ENCODE measurements at places on chromosomes 4 and X.

GRCh38 chrX:77788050-77788449 lies 2.0 kb upstream of the ATRX start:
- DNase-seq: no peak

DNA sequence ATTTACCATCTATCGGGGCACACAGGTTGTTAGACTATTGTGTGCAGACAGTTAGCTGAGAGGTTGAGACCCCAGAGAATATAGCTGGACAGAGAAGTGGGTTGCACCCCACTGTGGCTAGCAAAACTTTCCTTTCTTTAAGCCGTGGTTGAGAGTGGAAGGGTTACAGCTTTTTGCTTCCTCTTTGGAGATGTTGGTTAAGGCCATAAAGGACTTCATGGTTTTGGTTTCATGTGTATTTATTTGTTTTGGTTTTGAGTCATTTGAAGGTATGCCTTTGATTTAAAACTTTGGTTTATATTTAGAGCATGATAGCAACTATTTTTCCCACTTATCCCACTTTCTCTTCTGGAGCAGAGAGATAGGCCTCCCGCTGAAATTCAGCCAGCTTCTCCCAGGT lies 274.3 kb upstream of the IL1RAPL1 start:
- no peak for DNase-seq

- no peak for DNase-seq
Observed at GRCh38 chrX:100895365-100896075, 21.4 kb upstream of the NOX1 start.

DNA sequence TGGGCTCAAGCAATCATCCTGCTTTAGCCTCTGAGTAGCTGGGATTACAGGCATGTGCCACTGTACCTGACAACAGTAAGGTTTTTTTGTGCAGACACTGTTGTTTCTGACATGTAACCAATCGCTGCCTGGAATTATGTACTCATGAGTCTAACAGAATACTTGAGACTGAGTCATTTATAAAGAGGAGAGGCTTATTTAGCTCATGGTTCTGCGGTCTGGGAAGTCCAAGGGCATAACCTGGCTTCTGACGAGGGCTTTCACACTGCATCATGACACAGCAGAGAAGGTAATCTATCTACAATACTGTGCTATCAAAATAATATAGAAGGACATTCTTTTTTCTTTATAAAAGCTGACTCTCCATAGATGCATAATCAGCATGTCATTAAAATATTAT lies 115.5 kb upstream of the STOX2 start:
- DNase-seq: no peak

DNA sequence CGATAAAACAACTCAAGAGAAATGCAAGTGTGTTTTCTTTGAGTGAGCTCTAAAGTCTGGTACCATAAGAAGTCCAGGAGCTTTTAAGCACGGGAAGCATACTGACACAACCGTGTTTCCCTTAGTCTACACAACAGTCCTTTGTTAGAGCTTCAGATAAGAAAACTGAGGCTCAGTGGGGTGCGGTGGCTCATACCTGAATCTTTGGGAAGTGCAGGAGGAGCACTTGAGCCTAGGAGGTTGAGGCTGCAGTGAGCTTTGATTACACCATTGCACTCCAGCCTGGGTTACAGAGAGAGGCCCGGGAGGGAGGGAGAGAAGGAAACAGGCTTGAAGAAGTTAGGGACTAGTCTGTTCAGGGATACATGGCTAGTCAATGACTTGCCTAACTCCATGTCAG lies 21.9 kb downstream of the LEF1 start:
- no peak for DNase-seq

GRCh38 chr4:188414441-188414840 lies 275.2 kb downstream of the TRIML1 start:
- DNase-seq: no peak

DNA sequence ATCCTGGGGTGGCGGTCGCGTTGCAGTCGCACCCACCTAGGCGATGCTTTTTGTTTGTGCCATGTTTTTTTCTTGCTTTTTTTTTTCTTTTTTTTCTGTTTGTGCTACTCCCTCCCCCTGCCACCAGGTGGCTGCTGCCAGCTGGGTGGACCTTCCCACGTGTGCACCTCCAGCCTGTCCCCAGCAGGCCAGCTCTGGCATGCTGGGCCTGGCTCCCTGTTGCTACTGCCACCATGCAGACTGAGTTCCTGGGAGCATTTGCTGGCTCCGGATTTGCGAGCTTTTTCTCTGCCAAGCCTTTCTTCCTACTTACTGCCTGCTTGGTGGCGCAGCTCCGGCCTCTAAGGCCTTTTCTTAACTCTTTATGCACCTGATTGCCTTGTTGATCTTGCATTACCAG lies 161.2 kb upstream of the WDFY3 start:
- no peak for DNase-seq

- DNase-seq: no peak
Observed at GRCh38 chrX:26653050-26653449, 437.1 kb downstream of the MAGEB5 start.

DNA sequence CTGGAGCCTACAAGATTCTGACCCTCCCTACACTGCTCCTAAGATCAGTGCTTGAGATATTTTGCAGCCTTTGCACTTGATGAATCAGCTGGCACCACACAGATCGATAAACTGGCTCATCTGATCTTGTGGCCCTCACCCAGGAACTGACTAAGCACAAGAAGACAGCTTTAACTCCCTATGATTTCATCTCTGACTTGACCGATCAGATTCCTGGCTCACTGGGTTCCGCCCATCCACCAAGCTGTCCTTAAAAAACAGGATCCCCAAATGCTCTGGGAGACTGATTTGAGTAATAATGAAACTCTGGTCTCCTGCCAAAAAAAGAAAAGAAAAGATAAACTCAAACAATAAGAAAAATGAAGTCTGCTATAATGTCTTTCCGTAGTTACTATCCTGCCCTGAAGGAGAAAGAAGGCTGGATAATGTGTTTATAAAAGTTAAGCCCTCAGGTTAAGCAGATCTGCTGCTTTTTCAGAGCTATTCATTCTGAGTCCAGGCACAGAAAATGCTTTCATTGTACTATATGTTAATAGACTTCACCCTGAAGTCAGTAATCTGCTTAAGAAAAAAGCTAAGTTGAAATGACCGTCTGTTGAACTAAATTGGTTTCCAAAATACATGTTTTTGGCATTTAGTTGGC lies 795.2 kb downstream of the TRIML1 start:
- no peak for DNase-seq

DNA sequence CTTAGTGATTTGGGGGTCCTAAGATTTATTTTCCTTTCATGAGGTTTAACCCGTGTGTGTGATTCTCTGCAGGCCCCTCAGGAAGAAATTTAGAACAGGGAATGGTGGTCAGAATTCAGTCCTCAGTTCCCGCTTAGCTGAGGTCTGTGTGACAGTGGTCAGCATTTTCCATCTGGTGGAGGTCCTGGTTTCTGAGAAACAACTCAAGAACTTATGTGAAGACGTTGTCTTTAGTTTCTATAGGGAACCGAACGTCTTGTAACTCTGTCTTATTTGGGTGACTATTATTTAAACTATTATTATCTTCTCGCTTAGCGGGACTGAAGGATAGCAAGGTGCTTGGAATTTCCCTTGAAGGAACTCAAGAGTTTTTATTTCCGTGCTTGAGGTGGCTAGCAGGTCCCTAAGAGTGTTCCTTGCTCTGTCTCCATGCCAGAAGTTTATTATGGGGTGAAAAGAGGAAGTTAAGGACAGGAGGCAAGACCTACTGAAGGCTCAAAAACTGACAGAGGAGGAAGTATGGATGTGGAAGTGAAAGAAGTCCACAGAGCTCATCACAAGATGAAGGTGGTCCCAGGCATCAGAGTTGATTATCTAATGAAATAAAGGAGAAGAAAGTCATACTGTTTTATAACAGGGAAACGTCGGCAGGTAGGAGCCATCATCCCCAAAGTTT lies 9.4 kb downstream of the MGST2 start:
- no peak for DNase-seq

GRCh38 chr4:101806914-101807313 lies 16.4 kb downstream of the BANK1 start:
- no peak for DNase-seq

DNA sequence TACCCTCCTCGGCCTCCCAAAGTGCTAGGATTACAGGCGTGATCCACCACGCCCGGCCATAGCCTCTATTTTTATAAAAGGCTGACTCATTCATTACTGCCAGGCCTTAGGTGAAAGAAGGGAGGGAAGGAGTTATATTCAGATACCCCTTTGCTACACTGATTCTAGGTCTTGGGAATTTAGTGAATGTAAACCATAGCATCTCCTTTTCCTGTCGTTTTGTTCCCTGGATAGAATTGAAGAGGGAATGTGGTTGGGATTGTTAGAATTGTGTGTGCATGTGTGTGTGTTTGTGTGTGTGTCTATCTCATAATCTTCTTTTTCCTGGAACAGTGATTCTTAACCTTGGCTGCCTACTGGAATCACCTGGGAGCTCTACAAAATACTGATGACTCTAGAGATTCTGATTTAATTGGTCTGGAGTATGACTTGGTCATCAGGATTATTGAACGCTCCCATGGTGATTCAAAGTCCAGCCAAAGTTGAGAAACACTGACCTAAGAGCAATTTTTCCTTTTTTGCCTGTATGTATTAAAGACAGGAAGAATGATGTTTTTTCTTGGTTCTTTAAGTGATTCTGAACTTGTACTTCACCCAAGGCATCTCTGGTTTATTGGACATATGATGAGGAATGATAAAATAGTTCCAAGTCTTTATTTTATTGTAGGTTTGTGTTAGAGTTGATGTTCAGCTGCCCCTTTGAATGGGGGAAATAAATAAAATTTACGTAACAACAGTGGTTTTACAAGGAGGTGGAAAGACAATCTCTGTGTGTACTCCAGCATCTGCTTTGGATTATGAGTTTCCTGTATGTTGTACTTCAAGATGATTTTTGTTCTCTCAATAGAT lies 37.0 kb downstream of the NAP1L5 start:
- DNase-seq: no peak

- no peak for DNase-seq
Observed at GRCh38 chr4:151540728-151541388, 131.9 kb downstream of the FHIP1A start.

DNA sequence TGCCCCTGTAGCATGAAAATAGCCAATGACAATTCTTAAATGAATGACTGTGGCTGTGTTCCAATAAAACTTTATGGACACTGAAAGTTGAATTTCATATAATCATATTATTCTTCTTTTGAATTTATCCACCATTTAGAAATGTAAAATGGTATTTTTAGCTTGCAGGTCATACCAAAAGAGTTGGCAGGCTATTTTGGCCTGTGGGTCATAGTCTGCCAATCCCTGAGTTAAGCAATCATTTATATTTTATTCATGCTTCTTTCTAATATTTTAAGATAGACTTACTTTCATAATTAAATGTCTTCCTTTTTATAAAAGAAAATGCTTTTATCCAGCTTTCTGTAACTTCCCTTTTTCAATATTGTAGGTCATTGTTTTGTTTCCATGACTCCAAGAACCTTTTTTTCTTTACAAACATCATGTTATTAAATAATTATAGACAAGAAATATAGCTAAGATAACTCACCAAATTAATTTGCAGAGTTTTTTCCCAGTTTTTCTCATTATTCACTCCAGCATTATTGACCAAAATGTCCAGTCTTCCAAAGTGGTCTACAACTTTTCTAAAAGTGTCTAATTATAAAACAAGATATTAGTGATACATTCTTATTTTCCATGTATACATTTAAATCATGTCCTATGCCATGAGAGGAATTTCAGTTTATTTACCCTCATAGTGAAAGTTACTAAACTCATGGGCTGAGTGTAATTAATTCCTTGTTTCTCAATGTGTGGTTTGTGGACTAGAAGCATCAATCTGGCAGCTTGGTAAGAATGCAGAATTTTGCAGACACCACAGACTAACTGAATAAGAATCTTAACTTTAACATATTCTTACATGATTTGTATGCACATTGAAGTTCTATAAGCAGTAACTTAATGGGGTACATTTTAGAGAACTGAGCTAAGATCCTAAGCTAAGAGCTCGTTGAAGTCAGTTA lies 4.5 kb downstream of the HPGD start:
- DNase-seq: no peak

- no peak for DNase-seq
Observed at GRCh38 chr4:101556842-101557241, 209.5 kb upstream of the PPP3CA start.

DNA sequence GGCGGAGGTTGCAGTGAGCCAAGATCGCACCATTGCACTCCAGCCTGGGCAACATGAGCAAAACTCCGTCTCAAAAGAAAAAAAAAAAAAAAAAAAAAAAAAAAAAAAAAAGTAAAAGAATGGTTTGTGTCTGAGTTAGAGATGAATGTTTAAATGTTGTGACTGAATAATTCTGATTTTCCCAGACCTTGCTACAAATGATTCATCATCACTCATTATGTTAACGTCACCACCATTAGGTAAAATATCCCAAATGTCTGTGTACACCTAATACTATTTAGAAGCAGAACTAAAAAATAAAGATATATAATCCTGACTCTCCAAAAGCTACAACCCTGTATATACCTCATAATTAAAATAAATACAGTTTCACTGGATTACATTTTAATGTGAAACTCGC lies 70.8 kb downstream of the HHIP start:
- no peak for DNase-seq

- no peak for DNase-seq
Observed at GRCh38 chr4:21415728-21416127, 532.8 kb downstream of the KCNIP4 start.

- no peak for DNase-seq
Observed at GRCh38 chr4:139312552-139313332, 10.5 kb upstream of the NDUFC1 start.

DNA sequence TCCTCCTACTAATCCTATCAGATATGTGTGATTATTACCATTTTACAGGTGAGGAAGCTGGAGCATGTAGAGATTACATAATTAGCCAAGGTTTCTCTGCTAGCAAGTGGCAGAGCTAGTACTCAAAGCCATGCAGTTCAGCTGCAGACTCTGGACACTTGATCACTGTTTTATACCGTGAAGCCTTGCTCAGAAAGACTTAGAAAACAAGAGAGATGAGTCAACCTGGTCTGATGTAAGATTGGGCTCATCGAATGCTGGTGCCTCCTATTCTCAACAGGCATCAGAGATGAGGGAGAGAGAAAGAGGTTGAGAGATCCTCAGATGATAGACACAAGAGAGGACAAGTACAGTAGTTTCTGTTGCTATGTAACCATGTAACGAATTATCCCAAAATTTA lies 19.0 kb upstream of the PDE5A start:
- DNase-seq: no peak

DNA sequence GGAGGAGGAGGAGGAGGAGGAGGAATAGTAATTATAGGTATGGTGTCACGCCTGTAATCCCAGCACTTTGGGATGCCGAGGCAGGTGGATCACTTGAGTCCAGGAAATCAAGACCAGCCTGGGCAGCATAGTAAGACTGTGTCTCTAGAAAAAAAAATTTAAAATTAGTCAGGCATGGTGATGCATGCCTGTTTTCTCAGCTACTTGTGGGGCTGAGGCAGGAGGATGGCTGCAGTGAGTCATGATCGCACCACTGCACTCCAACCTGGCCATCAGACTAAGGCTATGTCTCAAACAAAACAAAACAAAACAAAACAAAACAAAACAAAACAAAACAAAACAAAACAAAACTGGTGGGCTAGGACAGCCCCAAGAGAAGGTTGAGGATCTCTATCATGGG lies 3.0 kb downstream of the STARD8 start:
- no peak for DNase-seq
